ENCODE measurements at places on chromosomes 7 and 10.

DNA sequence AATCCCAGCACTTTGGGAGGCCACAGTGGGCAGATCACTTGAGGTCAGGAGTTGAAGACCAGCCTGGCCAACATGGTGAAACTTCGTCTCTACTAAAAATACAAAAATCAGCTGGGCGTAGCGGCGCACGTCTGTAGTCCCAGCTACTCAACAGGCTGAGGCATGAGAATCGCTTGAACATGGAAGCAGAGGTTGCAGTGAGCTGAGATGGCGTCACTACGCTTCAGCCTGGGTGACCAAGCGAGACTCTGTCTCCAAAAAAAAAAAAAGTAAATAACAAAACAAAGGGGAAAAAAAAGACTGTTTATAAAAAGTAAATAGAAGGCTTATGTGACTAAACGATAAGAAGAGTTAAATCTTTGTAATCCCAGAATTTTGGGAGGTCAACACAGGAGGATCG is 15.0 kb upstream of the DNMBP start:
- DNase-seq, result no peak

- DNase-seq, result peak; percentile 27
Observed at GRCh38 chr7:155862123-155862892, 50.0 kb upstream of the SHH start.

DNA sequence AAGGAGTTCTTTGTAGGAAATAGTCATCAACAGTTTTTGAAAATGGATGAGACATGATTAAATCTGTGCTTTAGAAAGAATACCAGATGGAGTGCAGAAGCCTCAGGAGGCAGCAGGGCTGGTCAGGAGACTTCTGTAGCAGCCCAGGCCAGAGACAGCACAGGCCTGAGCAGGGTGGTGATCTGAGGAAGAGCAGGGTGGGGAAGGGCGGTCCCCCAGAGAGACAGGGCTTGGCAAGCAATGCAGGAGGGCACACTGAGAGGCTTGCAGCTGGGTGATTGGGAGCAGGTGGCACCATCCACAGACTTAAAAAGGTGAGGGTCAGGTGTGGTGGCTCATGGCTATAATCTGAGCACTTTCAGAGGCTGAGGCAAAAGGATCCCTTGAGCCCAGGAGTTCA is 4.3 kb upstream of the SMKR1 start:
- no peak for DNase-seq

DNA sequence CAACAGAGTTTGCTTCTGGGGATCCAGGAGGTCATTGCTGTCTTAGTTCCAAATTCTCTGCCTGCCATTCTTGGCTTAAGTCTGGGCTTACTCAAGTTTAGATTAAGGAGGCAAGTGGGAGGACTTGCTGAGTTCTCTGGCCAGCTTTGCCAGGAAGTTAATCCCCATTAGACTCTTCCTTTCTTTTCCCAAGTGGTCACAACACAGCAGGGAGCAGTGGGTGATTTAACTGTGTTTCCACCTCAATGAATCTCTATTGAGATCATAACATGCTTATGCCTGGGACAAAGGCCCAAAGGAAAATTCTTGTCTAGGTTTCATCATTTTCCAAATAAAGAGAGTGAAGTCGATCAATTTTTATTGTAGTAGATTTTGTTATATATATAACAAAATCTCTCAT is 1159.6 kb downstream of the SORCS3 start:
- no peak for DNase-seq
